ENCODE measurements at places on chromosomes 3 and 15.

- DNase-seq: no peak
Measured at GRCh38 chr3:108125550-108126071, 34.8 kb upstream of the CD47 start.

DNA sequence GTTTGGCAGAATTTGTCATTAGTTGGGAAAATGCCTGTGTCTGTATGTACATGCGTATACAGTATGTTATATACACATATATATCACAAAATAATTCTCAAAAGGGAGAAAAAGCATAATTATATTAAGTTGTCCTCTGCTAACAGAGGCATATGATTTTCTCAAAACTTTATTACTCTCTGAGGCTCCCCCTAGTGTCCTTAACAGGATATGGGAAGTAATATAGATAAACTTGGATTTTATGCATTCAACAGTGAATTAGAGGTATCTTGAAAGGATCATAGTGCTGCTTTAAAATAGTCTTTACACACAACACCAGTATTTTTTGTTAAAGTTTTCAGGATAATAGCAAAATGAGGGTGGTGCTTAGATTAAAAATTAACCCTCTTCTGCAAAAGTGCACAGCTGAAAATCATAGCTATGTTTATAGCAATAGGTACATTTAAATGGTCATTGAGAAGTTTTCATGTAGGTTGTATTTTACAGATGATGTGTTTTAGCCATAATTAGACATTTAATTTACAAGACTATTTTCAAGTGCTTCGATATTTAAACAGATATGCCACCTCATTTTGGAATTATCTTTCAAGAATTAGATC lies 454.0 kb upstream of the ROBO2 start:
- no peak for DNase-seq

GRCh38 chr3:88113311-88114162 lies 36.2 kb upstream of the C3orf38 start:
- peak; percentile 21 for DNase-seq

DNA sequence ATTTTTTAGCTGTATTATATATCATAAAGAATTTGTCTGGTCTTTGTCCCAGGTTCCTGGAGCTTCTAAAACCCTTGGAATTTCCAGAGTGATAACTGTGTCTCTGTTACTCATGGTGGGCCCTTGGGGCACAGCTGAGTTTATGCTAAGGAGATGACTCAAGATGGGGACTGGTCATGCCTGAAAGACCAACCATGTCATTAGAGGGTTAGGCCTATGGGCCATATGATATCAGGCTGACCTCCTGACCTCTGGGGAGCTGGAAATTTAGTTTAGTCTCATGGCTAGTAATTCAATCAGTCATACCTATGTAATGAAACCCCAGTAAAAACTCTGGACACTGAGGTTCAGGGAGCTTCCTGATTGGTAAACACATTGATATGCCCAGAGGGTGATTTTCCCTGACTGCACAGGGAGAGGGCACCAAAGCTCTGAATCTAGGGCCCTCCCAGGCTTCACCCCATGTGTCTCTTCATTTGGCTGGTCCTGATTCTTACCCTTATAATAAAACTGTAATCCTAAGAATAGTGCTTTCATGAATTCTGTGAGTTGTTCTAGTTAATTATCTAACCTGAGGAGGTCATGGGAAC lies 69.6 kb downstream of the EEFSEC start:
- no peak for DNase-seq

GRCh38 chr15:27845535-27846369 lies 253.4 kb downstream of the OCA2 start:
- no peak for DNase-seq

DNA sequence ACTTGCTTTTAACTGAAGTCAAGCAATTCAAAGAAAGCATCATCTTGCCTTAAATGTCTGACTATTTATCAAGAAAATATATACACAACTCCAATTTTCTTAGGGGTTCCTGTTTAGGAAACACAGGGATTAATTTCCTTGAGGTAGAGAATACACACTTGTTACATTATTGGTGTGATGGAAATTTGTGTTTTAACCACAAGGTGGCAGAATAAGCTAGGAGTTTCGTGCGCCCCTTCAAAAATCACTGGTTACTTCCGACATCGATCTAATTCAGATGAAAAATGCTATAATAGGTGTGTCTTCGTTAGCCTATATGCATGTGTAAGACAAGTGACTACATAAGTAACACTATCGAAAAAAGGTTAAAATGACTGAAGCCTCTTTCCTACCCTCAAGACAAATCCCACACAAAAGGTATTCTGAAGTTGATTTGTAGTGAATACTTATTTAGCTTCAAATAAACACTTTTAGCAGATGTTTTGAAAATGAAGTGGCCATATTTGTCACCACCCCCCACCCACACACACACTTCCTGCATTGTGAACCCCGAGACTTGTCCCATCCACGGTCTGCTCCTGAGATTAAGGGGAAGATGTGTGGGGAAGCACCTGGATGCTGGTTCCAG lies 246.5 kb downstream of the ROBO1 start:
- DNase-seq: no peak

DNA sequence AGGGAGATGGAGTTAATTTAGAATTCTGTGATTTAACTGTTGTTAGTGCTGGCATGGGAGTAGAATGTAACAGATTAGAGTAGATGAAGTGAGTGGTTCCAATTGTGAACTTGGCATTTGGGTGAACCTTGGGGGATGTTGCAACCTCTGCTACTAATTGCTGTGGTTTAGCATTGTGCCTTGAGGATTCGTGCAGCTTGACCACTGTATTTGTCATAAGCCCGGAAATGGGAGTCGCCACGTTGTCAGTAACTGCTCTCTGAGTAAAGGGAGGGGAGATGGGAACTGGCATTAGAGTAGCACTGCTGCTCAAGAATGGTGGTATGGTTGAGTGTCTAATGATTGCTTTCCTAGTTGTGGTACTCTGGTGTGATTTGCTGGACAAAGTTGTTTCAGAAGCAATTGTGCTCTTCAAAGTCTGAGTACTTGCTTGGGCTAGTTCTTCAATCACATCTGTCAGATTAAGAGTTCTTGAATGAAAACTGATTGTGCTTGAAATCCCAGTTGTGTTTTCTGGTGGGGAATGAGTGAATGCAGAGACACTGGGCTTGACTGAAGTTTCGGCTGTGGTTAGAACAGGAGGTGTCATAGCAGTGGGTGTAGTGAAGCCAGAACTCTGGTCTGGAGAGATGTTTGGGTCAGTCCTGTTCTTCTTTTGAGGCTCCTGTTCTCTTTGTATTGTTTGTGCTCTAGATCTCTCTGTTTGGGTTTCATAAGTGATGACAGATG lies 15.4 kb downstream of the IGSF10 start:
- DNase-seq: peak; percentile 84

- DNase-seq: peak; percentile 12
Measured at GRCh38 chr3:79297245-79297960, 470.4 kb downstream of the ROBO1 start.

DNA sequence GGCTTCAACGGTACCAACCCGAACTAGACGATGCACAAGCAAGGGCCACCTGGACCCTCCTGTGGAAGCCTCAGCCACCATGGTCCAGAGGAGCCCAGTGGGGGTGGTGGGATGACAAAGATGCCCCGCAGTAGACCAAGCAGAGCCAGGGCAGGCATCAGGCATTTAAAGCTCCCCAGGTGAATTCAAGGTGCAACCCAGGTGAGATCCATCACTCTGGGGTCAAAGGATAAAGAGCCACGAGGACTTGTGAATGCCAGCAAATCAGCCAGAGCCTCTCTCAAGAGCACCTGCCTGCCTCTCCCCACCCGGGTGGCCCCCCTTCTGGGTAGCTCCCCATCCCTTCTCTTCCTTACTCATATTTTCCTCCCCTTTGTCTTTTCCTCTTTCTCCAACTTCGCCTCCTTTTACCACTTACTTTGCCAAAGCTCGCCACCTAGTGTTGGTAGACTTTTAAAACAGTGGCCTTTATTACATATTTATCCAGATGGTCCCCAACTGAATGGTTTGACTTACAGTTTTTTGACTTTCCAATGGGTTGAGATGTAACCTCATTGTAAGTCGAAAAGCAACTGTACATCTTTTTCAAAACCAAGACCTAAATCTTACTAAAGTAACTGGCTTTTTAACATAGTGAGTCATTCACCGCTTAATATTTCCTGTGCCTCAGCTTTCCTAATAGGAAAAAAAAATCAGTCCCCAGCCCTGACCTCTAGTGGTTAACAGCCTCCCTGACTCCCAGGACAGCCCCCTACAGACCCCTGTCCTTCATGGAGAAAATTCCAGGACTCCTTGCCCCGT lies 18.8 kb downstream of the PLA2G4F start:
- DNase-seq: no peak

DNA sequence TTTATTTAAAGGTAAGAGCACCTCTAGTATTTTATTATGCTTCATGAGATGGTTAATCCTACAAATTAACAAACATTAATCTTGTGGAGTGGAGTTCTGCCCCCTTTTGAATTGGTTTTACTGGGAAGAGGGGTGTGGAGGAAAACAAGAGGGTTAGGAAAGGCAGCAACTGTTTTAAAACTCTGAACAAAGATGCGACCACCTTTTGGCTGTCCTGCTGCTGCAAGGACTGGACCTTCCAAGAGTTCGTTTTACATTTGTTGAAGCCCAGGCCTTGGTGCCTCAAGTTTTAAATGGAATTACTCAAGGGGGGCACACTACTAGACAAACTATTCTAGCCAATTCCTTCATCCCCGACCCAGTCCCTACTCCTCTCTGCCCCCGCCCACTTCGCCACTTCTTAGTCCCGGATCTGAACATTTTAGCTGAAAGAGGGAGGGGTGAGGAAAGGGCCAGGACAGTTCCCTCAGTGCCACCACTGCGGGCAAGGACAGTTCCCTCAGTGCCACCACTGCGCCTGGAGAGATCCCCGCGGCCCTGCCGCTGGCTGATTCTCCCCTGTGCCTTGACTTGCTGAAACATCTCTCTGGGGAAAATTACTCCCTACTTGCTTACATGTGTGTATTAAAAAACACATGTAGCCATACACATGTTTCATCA lies 11.2 kb downstream of the SOX2 start:
- no peak for DNase-seq

GRCh38 chr3:61724801-61725200 lies 163.4 kb downstream of the PTPRG start:
- no peak for DNase-seq

DNA sequence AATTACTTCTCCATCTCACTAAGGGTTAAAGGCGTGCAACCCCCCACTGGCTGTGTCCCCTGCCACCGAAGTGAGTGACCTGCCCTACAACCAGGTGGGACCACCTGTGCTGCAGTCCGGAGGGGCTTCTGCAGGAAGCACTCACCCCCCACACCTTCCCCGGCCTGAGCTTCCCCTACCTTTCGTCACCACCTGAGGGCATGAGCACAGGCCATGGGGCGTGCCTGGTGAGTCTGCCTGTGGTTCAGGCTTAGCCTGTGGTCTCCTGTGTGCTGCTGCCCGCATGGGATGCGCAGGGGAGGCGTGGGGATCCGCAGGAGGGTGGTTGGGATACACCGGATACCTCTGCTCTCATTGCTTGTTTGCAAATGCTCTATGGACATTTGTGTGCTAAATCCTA lies 46.0 kb downstream of the KLHL25 start:
- DNase-seq: no peak

GRCh38 chr3:81516042-81516441 lies 245.4 kb downstream of the GBE1 start:
- DNase-seq: no peak

- DNase-seq: no peak
Measured at GRCh38 chr3:12629560-12629959, 34.4 kb downstream of the RAF1 start.

DNA sequence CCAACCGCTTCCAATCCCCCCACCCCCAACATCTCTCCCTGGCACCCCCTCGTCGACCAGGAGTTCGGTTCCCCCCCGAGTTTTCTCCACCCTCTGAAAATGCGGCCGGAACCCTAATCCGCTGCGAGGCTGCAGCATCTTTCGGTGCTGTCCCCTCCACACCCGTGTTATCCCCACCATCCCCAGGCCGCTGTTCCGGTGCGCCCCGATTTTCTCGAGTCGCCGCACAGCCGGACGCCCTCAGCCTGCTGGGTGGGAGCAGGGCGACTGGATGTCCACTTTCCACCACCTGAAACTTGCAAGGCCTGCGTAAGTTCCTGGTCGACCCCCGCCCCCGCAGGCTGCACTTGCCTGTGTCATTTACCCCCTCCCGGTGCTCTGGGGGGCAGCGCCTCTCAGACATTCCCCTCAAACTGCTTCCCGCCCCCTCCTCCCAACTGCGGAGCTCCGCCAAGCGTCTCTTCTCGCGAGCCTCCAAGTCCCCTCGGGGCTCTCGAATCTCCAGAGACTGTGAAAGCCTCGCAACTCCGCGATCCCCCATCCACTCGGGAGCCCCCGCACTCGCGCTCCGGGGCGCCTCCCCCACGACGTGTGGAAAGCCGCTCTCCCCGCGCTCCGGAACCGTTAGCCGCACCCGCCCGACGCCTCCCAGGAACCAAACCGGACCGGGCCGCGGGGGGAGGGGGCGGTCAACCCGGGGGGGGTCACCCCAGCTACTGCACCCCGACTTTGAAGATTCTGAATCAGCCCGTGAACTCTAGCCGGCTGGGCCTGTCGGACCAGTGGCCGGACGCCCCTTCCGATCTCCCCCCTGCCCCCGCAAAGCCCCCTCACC lies 566 bp downstream of the ETV5 start:
- DNase-seq: no peak

- no peak for DNase-seq
Measured at GRCh38 chr3:58646503-58646902, 20.1 kb downstream of the FAM3D start.

DNA sequence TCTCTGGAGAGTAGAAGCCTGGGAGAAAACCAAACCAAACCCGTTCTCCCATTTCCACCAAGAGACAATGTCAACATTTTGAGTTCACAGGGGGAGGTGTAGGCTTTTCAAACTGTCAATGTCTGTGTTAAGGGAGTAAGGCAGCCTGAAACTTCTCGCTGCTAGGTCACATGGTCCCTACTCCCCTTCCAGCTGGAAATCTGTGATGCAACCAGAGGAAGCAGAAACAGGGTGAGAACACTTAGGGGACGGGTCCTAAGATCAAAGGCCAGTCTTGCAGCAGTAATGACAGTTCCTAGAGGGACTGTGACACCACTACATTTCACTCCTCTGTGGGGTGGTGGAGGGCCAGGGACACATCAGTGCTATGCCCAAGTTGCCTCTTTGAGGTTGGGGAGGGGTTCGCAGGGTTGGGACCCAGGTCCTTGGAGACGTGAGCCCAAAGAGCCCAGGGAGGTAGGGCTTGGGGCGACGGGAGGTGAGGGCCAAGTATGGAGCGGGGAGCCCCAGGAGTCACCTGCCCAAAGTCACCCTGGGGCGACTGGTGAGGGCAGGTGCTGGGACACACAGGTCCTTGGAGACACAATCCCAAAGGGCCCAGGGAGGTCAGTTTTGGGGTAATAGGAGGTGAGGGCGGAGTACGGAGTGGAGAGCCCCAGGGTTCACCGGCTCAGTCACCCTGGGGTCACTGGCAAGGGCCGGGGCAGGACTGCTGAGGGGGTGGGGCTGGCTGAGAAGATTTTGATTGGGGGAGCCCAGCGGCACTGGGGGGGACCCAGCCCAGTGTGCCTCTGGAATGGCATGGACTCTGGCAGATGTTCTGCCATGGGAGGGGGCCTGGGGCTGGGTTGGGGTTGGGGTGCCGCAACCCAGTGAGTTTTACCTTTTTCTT lies 582 bp downstream of the GOLGA6L2 start:
- no peak for DNase-seq

GRCh38 chr3:177488740-177489139 lies 291.5 kb upstream of the TBL1XR1 start:
- no peak for DNase-seq

Measured in retinal pigment epithelial cell (primary cell).